ENCODE measurements at places on chromosomes 7 and 10.

- DNase-seq = no peak
Measured at GRCh38 chr10:8731121-8732095, 676.9 kb downstream of the GATA3 start.

DNA sequence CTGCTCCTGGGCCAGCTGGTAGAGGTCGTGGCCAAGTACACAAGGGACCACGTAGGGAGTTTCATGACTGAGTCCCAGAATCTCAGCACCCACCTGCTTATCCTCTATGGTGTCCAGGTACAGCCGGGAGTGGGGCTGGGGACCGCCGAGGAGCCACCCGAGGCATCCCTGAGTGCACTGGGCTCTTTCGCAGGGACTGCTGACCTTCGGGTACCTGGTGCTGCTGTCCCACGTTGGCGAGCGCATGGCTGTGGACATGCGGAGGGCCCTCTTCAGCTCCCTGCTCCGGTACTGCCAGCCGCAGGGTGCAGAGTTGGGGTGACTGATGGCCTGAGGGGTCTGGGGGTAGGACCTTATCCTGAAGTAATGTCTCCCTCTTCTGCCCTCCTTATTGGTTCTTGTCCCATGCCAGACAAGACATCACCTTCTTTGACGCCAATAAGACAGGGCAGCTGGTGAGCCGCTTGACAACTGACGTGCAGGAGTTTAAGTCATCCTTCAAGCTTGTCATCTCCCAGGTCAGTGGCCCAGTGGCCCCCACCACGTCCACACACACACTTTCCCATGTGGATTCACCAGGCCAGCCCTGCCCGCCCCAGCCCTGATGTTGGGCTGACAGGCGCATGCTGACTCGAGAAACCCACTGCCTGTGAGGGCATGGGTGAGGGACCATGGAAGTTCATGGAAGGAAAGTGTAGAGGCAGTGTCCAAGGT, 6.2 kb downstream of the ABCB8 start:
- no peak for DNase-seq

DNA sequence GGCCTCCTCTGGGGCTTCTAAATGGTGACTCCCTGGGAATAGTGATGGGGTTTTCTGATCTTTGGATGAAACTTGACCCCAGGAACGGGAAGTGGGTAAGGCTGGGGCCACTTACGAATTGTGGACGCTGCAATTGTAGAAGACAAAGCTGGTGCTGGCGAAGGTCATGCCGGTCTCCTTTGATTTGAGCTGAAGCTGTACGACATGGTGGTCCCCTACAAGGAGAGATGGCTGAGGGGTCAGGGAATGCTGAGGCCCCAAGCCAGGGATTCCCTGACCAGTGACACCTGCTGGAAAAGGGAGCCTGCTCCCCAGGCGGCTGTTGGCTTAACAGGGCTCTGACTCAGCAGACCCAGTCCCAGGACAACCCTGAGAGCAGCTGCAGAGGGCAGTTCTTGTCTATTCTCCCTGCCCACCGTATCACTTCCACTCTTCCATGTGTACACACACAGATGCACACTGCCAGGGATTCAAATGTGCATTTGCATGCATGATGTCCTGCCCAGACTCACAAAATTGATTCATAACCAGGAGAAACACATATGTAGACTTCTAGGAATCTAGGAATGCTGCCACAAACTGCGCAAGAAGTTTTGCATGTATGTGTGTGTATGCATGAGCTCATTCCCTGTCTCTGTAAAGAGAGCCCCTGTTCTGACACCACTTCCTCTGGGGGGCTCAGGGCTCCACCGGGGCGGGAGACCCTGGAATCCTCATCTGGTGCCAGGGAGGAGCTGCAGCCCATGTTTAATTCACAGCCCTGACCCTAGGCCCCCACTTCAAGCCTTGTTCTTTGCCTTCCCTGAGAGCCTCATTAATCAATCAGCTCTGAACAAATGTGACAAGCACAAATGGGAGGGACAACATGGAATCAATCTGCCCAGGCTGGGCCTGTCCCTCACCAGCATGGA, 350.0 kb downstream of the PLXNA4 start:
- DNase-seq = no peak

DNA sequence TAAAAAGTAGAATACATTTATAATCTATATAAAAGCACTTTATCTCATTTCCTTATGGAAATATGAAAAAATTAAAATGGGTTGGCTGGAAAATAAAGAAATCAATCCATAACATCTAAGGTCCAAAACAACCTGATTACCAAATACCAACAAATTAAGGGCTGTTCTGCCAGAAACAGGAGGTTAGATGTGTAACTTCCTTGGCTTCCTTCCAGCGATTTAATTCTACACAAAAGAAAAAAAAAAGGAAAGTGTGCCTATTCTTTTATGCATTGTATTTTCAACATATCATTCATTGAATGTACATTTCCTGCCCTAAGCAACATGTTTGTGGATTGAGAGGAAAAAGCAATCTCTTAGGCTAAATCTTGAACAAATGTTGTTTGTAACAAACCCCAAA, 36.2 kb upstream of the USP6NL start:
- DNase-seq = no peak

GRCh38 chr10:23630885-23631284, 192.0 kb downstream of the OTUD1 start:
- no peak for DNase-seq

DNA sequence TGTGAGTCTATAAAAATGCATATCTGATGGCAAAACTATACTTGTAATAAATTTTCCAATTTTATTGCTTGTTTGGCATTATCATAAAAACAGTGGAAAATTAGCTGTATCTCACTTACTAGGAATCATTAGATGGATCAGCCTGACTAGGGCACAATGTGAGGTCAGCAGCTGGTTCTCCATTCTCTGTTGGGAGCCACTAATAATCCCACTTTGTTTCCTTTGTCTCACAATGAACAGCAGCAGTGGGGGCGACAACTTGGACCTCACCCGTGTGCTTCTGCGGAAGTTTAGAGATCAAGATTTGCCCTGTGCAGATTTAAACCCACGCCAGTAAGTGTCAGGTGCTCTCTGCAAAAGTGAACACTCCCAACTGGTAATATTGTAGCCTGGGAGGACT, 295.5 kb downstream of the ABCA13 start:
- no peak for DNase-seq

GRCh38 chr7:33287738-33288137, 158.4 kb downstream of the BBS9 start:
- no peak for DNase-seq

- DNase-seq = no peak
Measured at GRCh38 chr10:89556600-89556999, 21.2 kb upstream of the SLC16A12 start.

DNA sequence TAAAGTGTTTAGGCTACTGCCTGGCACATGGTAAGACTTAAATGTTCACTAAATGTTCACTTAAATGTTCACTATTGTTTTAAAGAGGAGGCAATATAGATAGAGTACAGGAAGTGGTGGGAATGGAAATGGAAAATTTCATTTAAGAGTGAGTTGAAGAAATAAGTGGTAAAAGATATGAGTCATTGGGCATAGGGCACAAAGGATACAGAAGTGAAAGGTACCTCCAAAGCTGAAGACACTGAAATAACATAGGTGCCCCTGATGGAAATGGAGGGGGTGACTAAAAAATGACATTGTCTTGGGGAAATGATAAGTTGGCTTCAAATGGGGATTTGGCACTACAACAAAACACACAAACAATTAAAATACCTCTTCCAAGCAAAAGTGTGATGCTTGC, 5.2 kb upstream of the FRA10AC1 start:
- no peak for DNase-seq

DNA sequence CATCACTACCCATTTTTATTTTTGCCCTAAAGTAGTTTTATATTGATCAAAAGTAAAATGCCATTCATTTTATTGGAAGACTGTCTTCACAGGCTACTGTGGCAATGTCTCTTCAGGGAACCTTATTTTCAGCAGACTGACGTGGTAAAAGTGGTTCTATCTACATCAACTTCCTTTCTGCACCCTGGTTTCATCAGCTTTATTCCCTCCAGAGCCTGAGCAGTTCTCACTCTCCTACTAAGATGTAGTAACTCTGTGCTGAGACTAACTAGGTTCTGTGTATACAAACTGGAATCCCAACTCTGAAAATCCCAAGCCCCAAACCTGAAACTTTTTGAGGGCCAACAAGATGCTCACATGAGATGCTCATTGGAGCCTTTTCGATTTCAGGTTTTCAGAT, 155.3 kb downstream of the SFMBT2 start:
- no peak for DNase-seq

- no peak for DNase-seq
Measured at GRCh38 chr10:80805343-80806020, 267.8 kb downstream of the SH2D4B start.

DNA sequence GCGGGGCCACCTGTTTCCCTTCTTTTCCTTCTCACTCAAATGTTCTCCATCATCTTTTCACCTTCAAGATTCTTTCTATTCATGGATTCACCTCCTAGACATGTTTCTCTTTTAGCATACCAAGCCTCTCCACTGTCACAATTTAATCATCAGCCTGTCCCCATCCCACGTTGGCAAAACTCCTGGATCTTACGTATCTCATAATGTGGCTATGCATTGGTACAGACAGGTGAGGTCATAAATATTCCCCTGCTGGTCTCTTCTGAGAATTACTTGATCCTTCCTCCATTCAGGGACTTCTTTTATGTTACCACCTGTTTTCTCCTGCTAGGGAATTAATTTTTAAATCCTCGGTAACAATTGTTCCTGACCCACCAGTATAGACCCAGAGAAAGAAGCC, 262.6 kb upstream of the NEBL start:
- no peak for DNase-seq

DNA sequence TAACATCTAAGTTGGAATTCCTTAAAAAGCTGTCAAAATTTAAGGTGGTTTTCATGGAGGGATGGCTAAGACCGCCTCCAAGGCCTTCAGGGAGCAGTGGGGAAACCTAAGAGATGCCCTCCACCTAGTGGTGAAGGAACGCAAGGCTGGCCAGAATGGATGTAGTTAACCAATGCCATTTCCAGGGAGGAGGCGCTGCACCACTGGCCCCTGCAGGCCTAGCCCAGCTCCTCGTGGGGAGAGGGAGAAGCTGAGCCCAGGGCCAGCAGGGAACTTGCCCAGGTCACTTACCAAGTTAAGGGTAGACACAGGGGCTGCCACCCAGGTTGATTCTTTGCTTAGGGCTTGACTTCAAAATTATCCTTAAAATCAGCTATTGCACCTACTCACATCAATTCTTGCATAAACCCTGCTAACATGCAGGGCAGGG, 32.0 kb downstream of the FIGNL1 start:
- peak; percentile 69 for DNase-seq

DNA sequence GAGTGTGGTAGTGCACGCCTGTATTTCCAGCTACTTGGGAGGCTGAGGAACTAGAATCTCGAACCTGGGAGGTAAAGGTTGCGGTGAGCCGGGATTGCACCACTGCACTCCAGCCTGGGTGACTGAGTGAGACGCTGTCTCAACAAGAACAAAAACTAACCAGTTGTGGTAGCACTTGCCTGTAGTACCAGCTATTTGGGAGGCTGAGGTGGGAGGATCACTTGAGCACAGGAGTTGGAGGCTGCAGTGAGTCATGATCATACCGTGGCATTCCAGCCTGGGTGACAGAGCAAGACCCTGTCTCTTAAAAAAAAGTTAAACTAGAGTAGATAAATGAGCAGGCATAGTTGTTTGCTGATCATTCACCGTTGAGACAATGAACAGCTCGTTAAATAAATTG, 48.9 kb downstream of the CUX1 start:
- DNase-seq = no peak

DNA sequence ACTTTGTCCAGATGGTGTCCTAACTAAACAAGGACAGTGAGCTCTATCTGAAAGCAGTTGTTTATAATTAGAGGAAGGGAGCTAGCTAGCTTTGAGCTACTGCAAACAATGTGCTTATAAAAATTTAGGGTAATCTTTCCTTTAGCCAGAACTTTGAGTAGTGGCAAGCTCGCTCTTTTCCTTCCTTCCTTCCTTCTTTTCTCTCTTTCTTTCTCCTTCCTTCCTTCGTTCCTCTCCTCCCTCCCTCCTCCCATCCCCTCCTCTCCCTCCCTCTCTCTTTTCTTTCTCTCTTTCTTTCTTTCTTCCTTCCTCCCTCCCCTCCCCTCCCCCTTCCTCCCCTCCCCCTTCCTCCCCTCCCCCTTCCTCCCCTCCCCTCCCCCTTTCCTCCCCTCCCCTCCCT, 520.1 kb downstream of the INHBA start:
- DNase-seq = no peak

DNA sequence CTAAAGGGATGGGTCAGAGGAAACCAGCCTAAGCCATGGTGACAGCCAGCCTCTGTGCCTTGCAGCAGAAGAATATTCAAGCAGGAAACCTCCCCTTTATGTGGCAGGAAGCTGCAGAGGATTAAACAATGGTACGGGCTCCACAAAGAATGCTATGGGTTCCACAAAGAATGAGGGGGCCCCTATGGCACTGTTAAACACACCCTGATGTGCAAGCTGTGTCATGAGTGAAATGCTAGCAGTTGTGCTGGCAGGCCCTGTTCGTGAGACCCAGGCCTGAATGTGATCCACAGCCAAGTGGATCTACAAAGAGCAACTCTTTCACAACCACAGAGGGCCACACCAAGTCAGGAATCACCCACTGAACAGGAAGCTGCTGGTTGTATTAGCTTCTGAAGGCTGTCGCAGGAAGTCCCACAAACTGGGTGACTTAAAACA, 68.9 kb downstream of the MYOF start:
- DNase-seq = no peak

DNA sequence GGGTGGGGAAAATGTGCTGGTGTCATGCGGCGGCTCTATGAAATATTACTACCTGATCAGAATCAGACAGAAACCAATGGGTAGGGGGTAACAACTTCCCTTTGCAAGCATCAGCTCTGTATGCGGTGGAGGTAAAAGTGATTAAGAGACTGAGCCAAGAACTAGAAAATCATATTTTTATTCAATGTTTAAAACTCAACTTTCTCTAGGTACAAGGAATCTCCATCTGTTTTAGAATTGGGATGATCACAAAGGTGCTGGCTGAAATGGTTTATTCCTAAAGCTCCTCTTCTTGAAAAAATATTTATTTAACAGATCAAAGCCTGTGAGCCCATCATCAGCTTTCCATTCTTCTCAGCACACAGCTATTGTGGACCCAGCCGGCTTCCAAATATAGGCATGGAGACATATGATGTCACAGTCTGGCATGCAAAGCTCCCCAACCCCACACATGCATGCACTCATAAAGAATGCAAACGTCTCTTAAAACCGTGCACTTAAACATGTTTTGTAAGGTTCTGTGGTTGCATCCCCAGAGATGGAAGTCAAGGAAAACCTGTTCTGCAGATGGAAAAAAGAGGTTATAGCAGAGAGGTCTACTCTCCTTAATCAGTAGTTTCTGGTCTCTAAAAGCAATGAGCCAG, 126.0 kb downstream of the SKIDA1 start:
- no peak for DNase-seq

DNA sequence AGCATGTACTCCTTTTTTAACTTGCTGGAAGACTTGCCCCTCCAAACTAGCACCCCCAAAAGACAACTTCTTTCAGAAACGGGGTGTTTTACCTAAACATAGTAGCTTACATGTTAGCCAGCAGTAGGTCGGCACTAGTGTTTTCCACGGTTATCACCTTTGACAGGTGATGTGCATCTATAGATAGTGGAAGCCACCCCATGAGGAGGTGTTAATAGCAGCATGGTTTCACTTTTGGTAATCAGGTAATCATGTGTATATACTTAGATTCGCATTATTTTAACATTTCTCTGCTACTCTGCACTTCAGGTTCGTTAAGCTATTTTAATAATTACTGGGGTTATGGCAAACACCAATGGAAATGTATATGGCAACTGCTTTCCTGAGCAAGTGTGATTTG, 17.6 kb downstream of the SRI start:
- DNase-seq = no peak

GRCh38 chr7:29866490-29866930, 60.2 kb downstream of the WIPF3 start:
- no peak for DNase-seq

Measured in activated CD8-positive, alpha-beta memory T cell treated with anti-CD3 and anti-CD28 coated beads, Interleukin-2, amount 50 U/mL, for 4 hours (primary cell).